ENCODE measurements at places on chromosomes 7 and 10.

- DNase-seq: no peak
These were observed 1260.9 kb upstream of the SORCS1 start for GRCh38 chr10:108425283-108425964.

- DNase-seq: no peak
These were observed 133.3 kb downstream of the CELF2 start for GRCh38 chr10:11150879-11151415.

GRCh38 chr10:50419091-50419490, 167.8 kb upstream of the ASAH2 start:
- DNase-seq: no peak

- no peak for DNase-seq
These were observed 2.6 kb upstream of the TBX20 start for GRCh38 chr7:35256256-35257175.

DNA sequence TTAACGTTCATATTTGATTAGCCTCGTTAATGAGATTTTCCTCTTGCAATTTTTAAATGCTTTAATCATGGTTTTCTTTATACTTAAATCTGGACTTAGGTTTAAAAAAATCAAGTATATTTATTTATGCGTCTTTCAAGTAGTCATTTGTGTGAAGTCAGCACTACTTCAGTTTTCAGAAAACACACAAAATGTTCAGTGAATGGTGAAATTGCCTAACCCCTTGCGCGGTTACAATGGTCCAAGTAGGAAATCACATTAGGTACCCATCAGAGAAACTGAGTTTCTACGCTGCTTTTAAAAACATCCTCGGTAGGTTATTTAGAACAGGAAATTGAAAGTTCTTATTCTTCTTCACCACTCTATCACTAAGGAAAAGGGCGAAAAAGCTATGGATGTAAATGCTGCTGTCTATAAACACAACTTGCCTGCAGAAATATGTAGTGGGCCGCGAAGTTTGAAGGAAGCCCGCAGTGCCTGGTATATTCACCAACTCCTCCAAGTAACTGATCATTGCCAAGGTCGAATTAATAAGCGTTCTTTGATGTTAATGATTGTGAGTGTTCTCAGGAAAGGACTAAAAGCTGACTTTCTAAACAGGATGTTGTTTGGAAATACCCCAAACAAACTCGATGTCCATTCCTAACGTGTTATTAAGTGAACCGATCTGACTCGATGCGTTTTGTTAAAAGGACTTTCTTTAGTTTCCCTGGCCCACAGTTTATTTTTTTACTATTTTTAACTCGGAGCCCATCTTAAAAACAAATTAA, 1.0 kb downstream of the SYPL1 start:
- DNase-seq: no peak

DNA sequence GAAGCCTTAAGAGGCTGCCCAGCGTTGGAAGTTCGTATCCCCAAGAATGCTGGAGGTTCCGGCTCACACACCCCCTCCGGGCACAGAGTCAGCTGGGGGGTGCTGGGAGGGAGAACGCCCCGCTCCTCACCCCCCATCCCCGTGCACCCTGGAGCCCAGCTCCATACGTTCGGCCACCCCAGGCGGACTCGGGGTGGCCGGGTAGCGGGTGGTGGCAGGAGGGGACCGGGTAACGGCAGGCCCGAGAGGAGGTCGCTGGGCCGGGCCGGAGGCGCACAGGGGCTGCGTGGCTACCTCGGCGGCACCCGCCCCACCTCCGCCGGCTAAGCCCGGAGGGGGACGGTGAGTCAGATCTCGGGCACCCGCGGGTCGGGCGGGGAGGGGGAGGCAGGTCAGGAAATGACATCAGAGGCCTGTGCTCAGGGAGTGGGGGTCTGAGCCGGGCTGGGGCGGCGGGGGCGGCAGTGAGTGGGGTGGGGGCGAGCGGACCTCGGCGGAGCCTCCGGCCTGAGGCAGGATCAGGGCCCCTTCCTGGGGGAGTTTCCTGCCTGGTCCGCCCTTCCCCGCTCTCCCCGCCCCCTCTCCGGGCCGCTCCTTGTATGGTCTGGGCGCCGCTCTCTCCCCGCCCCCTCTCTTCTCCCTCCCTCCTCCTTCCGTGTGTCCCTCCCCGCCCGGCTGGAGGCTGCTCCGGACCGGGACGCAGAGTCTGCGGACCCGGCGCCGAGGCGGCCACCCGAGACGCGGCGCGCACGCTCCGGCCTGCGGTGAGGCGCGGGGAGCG, at the start of gene ZYX:
ZYX (plus strand) TSS at position 700 of the 781 bp plus-strand sequence. CDS start 227 bp downstream, outside the sequence.
- DNase-seq: peak; percentile 86

DNA sequence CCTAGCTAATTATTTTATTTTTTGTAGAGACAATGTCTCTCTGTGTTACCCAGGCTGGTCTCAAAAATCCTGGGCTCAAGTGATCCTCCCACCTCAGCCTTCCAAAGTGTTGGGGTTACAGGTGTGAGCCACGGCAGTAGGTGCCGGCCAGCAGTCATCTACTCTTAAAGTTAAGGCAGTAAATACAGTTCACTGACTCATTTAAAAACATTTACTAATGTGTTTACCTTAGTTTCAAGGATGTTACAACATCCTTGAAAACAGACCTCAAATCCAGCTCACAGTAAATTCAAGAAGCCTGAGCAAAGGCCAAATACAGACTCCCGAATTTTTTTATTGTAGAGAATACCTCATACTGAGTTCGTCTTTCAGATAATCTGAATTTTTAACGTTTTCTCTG, 29.6 kb upstream of the ABCB4 start:
- no peak for DNase-seq

GRCh38 chr10:73229567-73229966, 17.5 kb downstream of the DNAJC9 start:
- DNase-seq: no peak

GRCh38 chr7:140200061-140200989, 23.5 kb upstream of the KDM7A start:
- no peak for DNase-seq

DNA sequence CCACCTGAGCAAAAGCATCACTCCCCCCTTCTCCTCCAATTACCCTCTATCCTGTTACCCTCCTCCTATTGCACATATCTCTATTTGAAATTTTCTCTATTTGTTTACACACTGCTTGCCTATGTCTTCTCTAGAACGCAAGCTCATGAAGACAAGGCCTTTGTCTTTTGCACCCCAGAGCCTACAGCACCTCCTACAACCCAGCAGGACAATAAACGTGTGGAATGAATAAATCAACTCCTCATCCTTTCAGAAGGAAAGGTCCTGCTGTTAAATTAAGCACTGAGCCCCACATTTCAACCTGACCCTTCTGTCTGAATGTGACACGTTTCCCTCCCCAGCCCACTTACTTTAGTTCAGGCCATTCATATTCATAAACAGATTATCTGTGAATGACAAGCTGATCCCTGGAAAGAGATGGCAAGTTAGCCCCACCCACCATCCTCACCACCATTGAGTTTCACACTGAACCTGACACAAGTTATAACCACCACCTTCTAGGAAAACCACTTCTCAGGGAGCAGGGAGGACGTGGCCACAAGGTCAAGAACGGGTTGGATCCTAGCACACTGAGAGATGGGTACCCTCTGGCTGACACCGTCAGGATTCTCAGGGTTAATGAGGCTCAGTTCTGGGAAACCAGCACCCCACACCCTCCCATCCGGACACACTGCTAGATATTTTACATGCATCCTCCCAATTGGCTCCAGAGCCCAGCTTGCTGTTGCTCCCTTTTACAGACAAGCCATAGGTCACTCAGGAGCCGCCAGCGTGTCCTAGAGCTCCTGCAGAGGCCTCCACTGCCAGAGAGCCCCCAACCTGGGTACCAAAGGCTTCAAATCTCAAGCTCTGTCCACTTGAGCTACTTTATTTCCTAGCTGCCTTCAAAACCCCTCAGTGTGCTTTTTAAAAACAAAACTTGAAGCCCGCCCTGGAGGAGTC, 934 bp downstream of the PRTFDC1 start:
- peak; percentile 40 for DNase-seq

DNA sequence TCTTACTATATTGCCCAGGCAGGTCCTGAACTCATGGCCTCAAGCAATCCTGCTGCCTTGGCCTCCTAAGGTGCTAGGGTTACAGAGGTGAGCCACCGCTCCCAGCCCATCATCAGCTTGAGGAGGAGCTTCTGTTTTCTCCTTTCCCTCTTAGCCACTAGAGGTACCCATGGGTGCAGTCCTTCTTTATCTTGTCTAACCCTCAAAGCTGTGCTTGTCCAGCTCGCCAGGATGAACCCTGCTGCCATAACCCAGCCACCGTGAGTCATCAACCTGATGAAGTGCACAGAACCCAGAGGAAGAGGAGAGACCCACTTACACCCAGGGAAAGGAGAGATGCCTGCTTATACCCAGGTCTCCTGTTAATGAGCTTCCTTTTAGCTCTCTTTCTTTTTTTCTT, 133.4 kb downstream of the CUL2 start:
- no peak for DNase-seq

GRCh38 chr10:111203615-111204014, 126.8 kb downstream of the ADRA2A start:
- no peak for DNase-seq

GRCh38 chr7:99095698-99096097, 48.2 kb downstream of the SMURF1 start:
- DNase-seq: no peak

DNA sequence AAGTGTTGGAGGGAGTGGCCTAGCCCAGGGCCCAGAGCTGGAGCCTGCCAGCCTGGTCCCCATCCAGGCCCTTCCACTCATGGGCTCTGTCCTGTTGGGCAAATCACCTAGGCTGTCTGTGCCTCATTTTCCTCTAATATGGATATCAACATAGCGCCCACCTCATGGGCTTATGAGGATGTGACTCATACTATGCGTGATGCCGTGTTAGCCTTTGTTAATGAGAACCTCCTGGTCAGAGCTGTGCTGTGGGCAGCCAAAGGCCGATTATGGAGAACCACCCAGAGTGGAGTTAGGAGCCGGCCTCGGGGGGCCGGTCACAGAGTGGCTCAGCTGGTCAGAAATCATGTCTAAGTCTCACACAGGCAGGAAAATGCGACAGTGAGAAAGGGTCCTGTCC, 306.4 kb downstream of the PAXIP1 start:
- DNase-seq: no peak

GRCh38 chr7:17934094-17934493, 6.2 kb downstream of the SNX13 start:
- no peak for DNase-seq

GRCh38 chr7:289756-290553, at the start of gene FOXL3:
TSS of gene FOXL3 (plus strand) at chr7:290170. CDS start at chr7:290170, 0 bp downstream.
- peak; percentile 33 for DNase-seq

DNA sequence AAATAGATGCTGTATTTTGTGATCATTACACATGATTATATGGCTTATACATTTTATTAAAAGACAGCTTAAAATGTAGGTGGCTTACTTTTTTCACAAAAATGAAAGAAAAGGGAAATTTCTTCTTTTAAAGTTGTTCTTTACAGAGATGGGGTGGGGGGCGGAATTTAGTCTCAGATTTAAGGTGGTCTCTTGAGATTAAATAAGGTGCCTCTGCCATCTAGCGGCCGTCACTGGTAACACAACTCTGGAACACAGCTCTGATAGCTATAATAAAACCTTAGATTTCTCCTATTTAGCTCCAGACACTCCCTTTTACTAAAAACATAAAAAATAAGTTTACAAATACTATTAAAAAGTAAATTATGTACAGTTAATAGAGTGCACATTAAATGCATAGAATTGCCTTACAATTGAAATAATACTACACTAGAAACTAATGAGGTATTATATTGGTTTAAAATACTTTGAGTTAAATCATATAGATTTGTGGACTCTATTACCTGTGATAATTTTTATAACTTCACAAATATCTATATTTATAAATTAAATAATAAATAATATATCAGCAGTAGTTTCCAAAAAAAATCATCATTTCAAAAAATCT, 210.9 kb downstream of the DGKB start:
- DNase-seq: peak; percentile 80

- no peak for DNase-seq
These were observed 73.2 kb upstream of the GTF2I start for GRCh38 chr7:74584160-74584954.

GRCh38 chr7:44325201-44325671, at the start of gene CAMK2B:
TSS of gene CAMK2B (minus strand) at chr7:44325594. CDS start at chr7:44325421, 173 bp downstream.
- peak; percentile 65 for DNase-seq

GRCh38 chr10:63627881-63628296, 106.7 kb downstream of the REEP3 start:
- DNase-seq: no peak

- no peak for DNase-seq
These were observed 631.7 kb downstream of the KCNMA1 start for GRCh38 chr10:77005871-77006270.
